ENCODE measurements at places on chromosomes 4 and X.

- DNase-seq = no peak
Observed at GRCh38 chr4:31787701-31788100, 1067.5 kb downstream of the PCDH7 start.

- no peak for DNase-seq
Observed at GRCh38 chr4:17115583-17115982, 217.1 kb upstream of the LDB2 start.

DNA sequence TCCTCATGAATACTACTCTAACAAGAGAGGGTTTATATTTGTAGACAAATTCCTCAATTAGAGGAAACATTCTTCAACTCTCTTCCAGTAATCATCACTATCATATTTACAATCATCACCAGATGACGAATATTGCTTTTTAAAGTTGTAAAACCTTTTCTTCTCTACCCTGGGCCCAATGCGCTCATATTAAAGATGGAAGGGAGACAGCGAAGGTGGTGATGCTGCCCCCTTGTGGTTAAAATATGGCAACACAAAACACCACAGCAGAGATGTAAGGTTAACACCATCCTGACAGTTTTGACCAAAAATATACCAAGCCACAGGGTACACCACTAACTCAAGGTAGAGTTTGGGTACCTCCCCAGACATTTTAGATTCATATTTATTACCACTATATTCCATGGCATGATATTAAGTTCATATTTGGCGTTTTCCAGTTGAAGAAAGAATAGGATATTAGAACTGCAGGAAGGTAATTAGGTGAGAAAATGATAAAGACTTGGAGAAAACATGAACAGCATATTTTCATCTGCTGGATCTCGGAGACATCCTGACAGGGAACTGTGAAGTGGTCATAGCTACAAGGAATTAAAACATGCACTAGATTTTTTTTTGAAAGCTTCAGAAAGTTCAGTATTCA, 72.8 kb downstream of the SLC9A7 start:
- DNase-seq = no peak

DNA sequence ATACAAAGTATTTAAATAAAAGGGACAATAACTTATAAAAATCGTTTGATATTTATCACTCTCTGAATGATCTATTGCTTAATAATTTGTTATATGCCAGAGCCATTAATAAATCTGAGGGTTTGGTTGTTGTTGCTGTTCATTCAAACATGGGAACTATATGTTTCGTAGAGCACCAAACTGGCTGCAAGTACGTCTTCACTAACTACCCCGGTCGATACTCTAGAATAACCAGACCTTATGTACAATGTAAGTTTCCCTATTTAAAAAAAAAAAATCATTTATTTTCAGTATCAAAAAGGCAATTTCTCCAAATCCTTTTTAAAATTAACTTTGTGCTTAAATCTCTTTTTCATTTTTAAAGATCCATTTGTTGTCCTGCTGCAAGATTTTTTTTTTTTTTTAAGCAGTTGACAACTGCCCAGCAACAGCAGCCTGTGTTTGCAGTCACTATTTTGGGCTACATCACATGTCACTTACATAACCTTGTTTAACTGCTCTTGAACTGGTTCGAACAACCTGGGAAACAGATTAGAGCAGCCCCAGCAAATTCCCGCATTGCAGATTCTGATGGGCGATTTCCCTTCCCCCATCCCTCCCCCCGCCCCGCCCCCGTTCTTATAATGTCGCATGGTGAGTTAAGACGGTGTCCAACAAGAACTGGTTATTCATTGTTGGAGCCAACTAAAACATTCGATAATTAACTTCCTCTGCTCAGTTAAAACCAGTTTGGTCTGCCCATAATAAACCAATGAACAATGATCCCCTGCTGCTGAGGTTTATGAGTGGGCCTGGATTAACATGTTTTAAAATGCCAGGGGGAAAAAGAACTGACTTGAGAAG, 238.9 kb downstream of the NR3C2 start:
- DNase-seq = no peak

DNA sequence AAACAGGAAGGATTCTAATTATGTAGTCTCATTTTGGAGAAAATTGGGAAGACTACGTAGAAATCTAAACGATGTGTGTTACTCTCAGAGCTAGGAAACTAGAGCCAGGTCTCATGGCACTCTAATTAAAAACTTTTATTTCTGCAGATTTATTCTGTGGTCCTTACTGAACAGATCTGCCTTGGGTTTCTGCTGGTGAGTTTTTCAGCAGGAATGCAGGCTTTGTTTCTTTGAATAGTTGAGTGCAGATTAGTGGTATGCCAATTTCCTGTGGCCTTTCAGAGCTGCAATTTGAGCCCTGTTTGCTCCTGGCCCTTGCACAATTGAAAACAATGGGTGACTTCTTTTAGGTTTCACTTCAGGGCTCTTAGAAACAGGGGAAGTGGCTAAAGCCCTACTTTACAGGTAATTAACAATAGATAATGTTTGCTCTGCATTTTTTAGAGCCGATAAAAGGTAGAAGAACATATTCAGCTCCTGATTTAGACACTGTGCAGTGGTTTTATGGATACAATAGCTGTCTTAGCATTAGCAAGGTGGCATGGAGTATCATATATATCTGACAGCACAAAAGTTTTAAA, 21.8 kb downstream of the SPRY1 start:
- DNase-seq = no peak

DNA sequence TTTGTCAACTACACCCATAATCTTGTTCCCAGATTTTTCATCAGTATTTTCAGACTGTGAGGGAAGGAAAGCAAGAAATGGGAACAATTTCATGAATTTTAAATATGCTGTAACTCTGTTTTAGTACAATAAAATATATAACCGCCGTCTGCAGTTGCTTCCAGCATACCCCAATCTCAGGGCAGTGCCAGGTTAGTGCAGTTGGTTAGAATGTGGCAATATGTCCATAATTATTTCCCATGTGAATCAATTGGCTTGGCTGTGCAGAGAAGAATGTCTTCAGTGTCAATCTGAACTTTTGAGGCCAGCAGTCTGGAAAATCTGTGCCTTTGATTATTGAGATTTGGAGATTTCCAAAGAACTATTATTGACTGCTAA, 5.0 kb upstream of the MMAA start:
- DNase-seq = no peak

DNA sequence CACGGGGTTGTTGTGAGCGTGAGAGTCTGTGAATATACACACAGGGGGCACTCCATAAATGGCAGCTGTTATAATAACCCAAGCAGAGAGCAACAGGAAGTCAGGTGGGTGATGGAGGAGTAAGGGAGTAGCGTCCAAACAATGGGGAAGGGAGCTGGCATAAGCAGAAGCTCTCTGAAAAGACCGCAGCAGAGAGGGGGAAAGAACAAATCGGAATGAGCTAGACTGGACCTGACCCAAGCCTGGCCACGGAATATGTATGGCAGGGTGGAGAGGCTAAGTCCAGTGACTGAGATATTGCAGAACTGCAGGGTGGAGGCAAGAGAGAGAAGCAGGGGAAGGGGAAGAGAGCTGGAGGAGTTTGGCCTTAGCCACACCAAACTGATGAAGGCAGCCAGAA, 6.5 kb upstream of the GJB1 start:
- DNase-seq = no peak

DNA sequence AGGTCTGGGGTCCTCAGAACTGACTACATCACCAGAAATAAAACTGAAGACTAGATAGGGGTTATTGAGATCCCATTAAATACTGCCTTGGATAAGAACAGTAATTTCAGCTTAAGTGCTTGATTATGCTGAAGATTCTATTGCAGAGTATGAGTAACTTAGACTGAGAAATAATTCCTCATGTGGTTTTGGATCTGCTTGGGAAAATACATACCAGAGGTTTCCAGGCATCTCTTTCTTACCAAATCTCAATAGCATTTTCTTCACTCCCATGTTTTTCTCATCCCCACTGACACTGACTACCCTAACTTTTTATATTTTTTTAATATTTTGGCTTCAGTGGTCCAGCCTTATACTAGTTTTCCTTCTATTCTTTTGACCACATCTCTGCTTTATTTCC, 92.0 kb upstream of the TEX13D start:
- no peak for DNase-seq

DNA sequence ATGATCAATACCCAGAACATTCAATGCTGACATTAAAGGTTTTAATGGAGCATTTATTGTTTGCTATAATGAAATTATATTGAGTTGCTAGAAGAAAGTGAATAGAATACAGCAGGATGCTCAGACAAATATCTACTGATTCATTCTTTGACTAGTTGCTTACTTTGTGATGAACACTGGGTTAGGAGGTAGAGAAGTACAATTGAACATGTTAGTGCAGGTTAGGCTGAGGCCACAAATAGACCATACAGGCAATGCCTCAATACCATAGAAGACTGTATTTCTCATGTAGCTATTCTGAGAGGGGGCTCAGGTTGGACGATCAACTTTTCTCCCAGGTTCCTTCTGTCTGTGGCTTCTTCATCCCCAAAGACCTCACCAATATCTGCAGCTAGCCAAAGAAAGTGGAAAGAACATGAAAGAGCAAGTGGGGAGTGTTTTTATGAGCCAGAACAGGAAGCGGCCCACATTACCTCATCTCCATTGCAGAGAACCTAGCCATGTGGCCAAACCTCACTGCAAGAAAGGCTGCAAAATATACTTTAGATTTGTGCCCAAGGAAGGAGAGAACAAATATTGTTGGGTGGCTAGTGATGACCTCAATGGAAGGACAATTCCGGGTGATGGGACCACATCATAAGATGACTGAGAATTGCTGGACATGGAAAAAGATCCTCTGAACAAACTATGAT, 180.3 kb upstream of the GATB start:
- no peak for DNase-seq

GRCh38 chr4:732486-732885, 26.9 kb downstream of the PCGF3 start:
- DNase-seq = no peak

GRCh38 chr4:142035566-142035965, 399.2 kb downstream of the IL15 start:
- no peak for DNase-seq

DNA sequence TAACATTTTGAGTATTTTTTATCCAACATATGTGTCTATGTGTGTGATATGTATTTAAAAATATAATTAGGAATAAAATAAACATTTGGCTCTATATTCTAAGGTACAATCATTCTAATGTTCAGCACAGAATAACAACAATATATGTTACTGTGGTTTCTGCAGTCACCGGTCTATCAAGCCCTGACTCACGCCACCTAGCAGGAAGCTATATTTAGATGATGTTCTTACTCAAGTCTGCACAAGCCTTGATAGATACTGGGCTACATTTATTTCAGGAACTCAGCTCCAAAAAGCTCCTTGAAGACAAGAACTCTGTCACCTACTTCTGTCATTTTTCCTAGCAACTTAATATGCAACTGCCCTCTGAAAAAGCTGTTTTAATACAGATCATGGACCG, 152.0 kb upstream of the FTHL17 start:
- no peak for DNase-seq

- no peak for DNase-seq
Observed at GRCh38 chrX:154470434-154470833, 8.6 kb downstream of the LAGE3 start.

GRCh38 chr4:182409271-182409670, 166.1 kb downstream of the TENM3 start:
- DNase-seq = no peak

- DNase-seq = no peak
Observed at GRCh38 chr4:152697284-152698088, 17.7 kb upstream of the TMEM154 start.

GRCh38 chrX:120120223-120120622, 4.5 kb upstream of the RHOXF1 start:
- DNase-seq = no peak

- DNase-seq = no peak
Observed at GRCh38 chr4:60953826-60954225, 246.3 kb upstream of the ADGRL3 start.

DNA sequence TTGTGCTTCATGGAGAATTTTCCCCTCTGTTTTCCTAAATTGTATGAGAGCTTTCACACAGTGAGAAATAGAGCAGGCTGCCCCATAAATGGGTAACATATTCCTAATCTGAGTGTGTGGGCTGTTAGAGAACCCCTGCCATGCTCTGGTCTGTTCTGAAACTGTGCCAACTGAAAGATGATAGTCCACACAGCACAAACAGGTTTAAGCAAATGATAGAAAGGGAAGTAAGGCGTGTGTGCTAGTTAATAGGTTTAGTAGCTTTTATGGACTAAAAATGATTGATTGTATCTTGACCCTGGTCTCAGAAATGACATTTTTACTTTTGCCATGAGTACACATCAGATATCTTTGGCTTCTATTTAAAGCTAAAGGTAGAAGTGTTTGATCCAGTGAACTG, 106.2 kb downstream of the PRRG1 start:
- DNase-seq = no peak

DNA sequence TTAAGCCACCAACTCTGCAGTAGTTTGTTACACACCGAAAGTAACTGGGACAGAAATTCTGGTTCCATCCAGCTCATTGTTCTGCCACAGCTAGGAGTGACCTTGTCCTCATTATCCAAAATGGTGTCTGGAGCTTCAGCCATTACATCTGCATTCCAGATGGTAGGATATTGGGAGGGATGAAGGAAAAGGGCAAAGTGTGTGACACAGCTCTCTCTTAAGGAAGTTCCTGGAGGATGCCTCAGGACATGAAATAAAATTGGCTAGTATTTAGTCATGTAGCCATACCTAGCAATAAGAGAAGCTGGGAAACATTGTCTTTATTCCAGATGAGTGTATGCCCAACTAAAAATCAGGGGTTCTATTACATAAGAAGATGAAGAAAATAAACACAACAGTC, 262.0 kb downstream of the BCOR start:
- no peak for DNase-seq

DNA sequence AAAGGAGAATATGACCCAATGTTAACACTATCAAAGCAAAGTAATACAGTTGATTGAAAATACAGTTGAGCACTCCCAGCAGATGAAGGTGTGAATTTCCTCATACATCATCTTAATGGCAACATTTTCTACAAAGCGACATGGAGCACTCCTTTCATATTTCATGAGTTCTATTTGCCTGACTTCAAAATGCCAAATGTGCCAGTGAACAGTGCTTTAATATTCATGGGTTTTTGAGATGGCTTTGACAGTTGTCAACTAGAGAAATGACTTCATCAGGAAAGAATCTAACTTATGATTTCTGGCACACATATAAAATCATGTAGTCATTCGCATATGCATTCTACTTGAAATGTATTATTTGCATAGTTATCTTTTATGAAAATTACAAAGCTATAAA, 222.4 kb downstream of the GALNTL6 start:
- no peak for DNase-seq

DNA sequence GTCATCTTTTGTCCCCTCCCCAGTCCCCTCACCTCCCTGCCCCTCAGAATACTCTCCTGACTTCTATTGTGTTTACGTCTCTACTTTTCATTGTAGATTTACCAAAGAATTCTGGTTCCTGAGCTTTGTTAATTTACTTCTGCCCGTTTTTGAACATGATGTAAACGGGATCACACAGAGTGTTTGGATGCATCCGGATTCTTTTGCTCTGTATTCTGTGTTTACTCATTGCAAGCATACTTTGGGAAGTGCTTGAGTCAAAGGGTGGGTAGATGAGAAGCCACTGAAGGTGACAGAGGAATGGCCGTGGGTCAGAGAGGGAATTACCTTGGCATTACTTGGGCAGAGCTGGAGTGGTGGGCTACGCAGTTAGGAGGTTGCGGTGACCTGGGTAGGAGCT, 18.0 kb downstream of the CLCN4 start:
- no peak for DNase-seq
